ENCODE measurements at places on chromosomes 3 and 15. TPM values are rescaled to one million over a fixed set of nuclear protein-coding genes. Genes with fewer than 3 reads are reported as not detected.

The PLAAT1 gene
- total RNA-seq, result 3.7 TPM

- no peak for DNase-seq
Observed at GRCh38 chr3:2568156-2568555, 469.5 kb downstream of the CNTN4 start.

DNA sequence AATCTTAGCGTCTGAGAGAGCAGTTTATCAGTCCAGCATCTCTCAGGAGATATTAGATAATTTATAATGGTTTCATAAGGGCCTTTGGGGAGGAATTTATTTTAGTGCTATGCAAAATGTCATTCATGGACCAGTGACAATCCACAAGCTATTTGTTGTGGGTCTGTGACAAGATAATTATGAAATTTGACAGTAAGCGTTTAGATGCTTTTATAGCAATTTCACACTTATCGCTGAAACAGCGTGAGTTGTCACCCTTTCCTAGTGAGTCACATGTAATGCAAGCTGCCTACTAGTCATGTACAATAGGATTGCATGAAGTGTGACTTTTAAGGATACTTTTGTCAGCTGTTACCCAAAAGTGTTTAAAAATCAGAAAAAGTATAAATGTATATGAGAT lies 315.6 kb upstream of the THBS1 start:
- no peak for DNase-seq

GRCh38 chr3:148042663-148043445 lies 633.7 kb downstream of the ZIC1 start:
- DNase-seq, result no peak
